ENCODE measurements at places on chromosomes 13 and 19.

DNA sequence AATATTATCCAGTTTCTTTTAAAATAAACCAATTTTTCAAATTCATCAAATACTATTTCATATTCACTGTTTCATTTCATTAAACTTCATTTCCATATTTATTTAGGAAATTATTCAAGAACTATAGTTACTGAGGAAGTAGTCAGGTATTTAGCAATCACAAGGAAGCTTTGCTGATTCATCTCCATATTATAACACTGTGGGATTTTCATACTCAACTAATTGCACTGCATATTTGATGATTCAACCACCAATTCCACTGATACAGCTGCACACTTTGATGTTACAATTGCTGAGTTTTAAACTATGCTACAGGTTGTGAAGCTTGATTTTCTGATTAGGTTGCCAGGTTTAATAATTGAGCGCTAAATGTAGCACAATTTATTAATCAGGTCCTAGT lies 556.8 kb upstream of the SLITRK1 start:
- DNase-seq, result no peak

- DNase-seq, result peak; percentile 64
Observed at GRCh38 chr19:15173746-15174404, 26.9 kb downstream of the NOTCH3 start.

GRCh38 chr13:74707291-74707690 lies 573.1 kb upstream of the KLF12 start:
- no peak for DNase-seq

GRCh38 chr13:28753208-28753892 lies 34.6 kb upstream of the SLC46A3 start:
- DNase-seq, result peak; percentile 57

DNA sequence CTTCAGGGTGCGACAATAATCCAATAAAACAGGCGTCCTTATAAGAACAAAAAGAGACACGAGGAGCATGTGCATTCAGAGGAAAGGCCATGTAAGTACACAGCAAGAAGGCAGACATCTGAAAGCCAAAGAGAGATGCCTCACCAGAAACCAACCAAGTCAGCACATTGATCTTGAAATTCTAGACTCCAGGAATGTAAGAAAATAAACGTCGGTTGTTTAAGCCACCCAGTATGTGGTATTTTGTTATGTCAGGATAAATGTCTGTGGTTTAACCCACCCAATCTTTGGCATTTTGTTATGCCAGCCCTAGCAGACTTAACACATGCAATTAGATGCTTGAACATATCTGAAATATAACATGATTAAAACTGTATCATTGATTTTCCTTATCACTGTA lies 452.0 kb downstream of the SLITRK6 start:
- DNase-seq, result no peak

DNA sequence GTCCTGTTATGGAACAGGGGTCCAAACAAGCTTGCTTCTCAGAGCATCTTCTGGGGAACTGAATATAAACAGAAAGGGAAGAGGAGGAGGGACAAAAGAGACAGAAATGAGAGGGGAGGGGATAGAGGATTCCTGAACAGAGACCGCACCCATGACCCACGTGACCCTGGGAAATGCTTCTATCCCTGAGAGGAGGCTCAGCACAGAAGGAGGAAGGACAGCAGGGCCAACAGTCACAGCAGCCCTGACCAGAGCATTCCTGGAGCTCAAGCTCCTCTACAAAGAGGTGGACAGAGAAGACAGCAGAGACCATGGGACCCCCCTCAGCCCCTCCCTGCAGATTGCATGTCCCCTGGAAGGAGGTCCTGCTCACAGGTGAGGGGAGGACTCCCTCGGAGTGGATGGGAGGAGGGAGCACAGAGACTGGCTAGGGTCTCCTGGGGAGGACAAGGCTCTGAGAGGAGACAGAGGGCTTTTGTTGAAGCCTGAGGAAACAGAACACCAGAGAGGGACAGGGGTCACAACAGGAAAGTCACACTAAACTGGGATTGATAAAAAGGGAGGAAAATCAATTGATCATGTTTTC lies at the start of gene CEACAM6:
CEACAM6 (plus strand) TSS at position 203 of the 586 bp plus-strand sequence; CDS start at position 312, 109 bp downstream.
- no peak for DNase-seq

- peak; percentile 46 for DNase-seq
Observed at GRCh38 chr19:14147797-14148605, 11.6 kb upstream of the ASF1B start.

GRCh38 chr13:94157705-94158218 lies 321.7 kb downstream of the DCT start:
- DNase-seq, result no peak

DNA sequence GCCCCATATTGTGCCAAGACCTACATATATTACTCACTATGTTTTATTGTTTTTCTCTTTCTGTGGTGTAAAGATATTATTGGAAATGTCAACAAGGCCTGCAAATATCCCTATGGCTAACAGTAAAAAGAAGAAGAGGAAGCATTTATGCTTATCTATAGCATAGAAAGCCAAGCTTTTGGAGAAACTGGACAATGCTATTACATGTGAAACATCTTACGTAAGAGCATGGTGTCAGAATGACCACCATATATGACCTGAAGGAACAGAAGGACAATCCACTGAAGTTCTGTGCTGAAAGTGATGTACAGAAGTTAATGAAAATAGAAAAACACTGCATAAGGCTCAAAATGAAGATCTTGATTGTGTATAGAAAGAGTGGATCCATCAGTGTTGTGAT lies 145.2 kb downstream of the KCTD12 start:
- DNase-seq, result no peak

- no peak for DNase-seq
Observed at GRCh38 chr13:40026174-40026585, 370.7 kb downstream of the COG6 start.

DNA sequence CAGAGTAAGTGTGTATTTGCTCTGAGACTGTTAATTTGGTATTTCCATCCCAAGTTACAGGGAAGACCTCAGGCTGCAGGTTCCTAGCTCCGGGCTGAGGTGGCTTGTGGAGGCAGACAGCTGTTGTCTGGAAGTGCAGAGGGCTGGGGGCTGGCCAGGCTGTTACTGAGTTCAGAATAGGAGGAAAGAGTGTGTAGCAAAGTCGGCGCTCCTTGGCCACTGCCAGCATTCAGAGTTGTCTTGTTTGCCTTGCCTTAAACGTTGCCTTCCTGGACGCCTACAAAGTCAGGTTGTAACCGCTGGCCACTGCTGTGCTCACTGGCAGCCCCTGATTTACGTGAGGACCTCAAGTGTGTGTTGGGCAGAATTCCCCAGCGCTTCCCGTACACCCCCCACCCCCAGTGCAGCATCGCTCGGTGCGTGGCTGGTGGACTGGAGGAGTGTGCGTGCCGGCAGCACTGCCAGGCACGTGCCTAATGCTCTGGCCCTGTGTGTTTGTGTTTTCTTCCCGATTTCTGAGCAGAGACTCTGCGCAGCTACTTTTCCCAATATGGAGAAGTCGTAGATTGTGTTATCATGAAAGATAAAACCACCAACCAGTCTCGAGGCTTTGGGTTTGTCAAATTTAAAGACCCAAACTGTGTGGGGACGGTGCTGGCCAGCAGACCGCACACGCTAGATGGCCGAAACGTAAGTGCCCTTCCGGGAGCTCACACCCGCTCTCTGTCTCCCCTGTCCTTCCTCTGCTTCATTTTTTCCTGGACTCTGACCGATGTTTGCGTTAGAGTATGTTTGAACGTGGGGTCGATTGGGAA lies 10.5 kb downstream of the DAZAP1 start:
- DNase-seq, result no peak

GRCh38 chr13:114134111-114134943 lies 1.9 kb upstream of the RASA3 start:
- peak; percentile 42 for DNase-seq

DNA sequence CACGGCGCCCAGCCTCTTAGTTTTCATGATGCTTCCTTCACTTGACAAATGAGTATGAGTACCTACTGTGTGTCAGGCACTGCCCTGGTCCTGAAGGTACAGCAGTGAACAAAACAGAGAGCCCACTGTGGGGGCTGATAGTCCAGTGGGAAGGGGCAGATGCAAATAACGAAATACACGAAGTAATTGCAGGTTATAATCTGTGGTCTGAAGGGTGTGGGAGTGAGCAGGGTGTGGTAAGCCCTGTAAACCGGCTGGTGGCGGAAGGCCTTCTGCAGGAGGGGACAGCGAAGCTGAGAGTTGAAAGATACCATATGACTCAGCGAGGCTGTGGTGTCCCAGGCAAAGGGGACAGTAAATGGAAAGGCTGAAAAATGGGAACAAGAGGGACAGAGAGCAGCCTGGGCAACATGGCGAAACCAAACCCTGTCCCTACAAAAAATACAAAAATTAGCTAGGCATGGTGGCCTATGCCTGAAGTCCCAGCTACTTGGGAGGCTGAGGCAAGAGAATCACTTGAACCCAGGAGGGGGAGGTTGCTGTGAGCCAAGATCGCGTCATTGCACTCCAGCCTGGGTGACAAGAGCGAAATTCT lies 60.5 kb downstream of the MAP4K1 start:
- peak; percentile 89 for DNase-seq

GRCh38 chr19:30667746-30668145 lies 295.6 kb downstream of the ZNF536 start:
- DNase-seq, result no peak

GRCh38 chr19:47633996-47634395 lies 25.1 kb downstream of the BICRA start:
- no peak for DNase-seq

DNA sequence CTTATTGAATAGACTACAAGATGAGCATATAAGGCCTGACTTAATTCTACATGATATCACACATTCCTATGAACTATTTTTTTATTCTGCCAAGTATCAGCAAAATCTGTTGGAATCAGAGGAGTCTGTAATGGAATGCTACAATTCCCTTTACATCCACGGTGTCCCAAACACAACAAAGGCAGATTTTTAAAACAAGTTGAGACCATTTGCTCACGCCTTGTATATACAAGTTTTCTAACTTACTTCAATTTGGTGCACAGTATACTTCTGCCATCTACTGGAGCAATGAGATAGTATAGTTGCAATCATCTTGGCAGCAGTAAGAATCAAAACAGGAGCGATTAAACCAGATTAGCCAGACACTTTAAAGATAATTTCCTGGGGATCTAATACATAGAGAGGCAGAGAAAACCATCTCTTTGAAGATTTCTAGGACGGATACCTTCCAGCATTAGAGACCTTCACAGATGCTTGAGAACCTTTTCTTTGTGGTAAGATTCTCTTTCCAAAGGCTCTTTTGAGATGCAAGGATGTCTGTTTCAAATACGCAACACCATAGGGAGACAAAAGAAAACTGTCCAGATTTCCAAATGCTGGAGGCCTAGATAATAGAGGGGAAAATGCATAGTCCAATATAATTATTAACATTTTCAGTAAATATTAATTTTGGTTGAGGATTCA lies 302.0 kb upstream of the MIR17HG start:
- DNase-seq, result peak; percentile 19
